ENCODE measurements at places on chromosomes 2 and 18. TPM values are rescaled to one million over a fixed set of nuclear protein-coding genes. Genes with fewer than 3 reads are reported as not detected.

The TUBA4B gene
- total RNA-seq = not detected

The FAM237A gene
- total RNA-seq = not detected

The DYNAP gene
- total RNA-seq = not detected

The FOXI3 gene
- not detected for total RNA-seq

The TBR1 gene
- total RNA-seq = not detected

DNA sequence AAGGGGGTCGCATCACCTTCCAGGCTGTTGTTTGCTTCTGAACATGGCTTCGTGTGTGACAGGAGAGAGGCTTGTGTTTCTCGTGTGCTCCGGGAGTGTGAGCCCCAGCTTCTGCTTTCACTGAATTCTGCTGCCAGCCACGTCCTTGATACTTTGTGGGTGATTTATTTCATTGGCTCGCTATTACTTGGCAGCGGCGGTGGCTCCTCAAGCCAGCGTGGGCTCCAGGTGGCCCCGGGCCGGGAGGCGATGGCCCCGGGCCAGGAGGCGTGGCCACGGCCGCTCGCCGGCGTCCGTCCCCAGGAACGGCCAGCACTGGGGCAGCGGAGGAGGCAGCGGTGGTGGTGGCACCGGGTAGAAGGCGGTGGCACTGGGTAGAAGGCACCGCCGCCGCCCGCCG, 63.1 kb downstream of the NAPG start:
- H3K27ac ChIP-seq = no peak overlapping the region
- no peaks in the 10 kb centered on the region for H3K36me3 ChIP-seq
- no peak overlapping the region for H3K4me3 ChIP-seq
- peaks cover 9% of the 10 kb centered on the region for H3K27me3 ChIP-seq
- no peak for DNase-seq
- H3K4me1 ChIP-seq = no peaks in the 10 kb centered on the region

GRCh38 chr18:39506581-39507330, 1941.2 kb upstream of the CELF4 start:
- no peak overlapping the region for H3K27ac ChIP-seq
- H3K36me3 ChIP-seq = no peaks in the 10 kb centered on the region
- no peak for DNase-seq
- H3K4me3 ChIP-seq = no peak overlapping the region
- H3K4me1 ChIP-seq = no peaks in the 10 kb centered on the region

- DNase-seq = no peak
- no peaks in the 10 kb centered on the region for H3K27me3 ChIP-seq
- peaks cover 3% of the 10 kb centered on the region for H3K36me3 ChIP-seq
- no peak overlapping the region for H3K27ac ChIP-seq
- no peaks in the 10 kb centered on the region for H3K4me1 ChIP-seq
- no peak overlapping the region for H3K4me3 ChIP-seq
Measured at GRCh38 chr2:184532551-184532950, 65.8 kb upstream of the ZNF804A start.

DNA sequence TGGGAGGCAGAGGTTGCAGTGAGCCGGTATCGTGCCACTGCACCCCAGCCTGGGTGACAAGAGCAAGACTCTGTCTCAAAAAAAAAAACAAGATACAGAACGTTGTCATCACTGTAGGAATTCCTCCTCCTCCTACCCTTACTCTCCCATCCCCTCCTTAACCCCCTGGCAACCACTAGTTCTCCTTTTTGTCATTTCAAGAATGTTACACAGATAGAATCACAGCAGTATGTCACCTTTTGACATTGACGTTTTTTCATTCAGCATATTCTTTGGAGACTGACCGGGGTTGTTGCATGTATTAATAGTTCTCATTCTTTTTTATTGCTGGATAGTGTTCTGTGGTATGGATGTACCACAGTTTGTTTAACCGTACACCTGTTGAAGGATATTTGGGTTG, 32.4 kb downstream of the TTLL4 start:
- no peak for DNase-seq
- peaks cover 33% of the 10 kb centered on the region for H3K36me3 ChIP-seq
- no peak overlapping the region for H3K4me3 ChIP-seq

DNA sequence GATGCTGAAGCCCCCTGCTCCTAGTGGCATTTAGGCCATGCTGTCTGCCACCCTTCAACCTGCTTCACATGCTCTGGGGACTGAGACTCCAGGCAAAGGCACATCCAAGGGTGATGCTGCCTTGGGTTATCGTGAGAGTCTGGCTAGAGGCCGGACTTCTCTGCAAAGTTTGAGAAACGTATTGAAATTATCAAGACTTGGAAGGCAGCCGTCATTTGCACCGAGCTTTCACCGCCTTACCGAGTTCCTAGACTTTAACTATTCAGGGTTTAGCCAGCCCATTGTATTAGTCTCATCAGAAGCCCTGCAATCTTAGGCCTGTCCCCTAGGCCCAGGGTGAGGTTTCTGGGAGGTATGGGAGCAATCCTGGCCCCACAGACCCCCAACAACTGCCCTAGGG, 34.0 kb downstream of the RDH14 start:
- H3K4me3 ChIP-seq = no peak overlapping the region
- no peaks in the 10 kb centered on the region for H3K4me1 ChIP-seq
- DNase-seq = no peak
- H3K36me3 ChIP-seq = no peaks in the 10 kb centered on the region

DNA sequence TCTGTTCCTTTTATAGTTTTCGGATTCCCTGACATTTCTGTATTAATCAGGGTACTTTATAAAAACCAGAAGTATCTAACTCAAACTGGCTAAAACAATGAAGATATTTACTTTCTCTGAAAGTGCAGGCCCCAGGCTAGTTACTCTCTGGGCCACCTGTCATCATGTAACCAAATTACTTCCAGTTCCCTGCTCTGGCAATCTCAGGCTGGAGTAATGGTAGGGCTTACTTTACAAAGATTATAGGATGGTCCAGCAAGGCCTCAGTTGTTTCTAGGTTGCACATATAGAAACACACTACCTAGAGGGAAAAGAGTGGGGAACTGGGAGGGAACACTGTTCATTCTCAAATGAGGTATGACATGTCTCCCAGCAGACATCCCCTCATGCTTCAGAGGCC, 74.8 kb downstream of the CHST9 start:
- peaks cover 7% of the 10 kb centered on the region for H3K27me3 ChIP-seq

- H3K27me3 ChIP-seq = no peaks in the 10 kb centered on the region
- no peak for DNase-seq
- peaks cover 2% of the 10 kb centered on the region for H3K4me1 ChIP-seq
- no peaks in the 10 kb centered on the region for H3K36me3 ChIP-seq
Measured at GRCh38 chr2:190376591-190377245, 31.4 kb upstream of the MFSD6 start.

Data from osteocyte (in vitro differentiated cells).